Transverse colon (tissue), 4 donors: ENCODE measurements at places on chromosomes 16 and 17.

DNA sequence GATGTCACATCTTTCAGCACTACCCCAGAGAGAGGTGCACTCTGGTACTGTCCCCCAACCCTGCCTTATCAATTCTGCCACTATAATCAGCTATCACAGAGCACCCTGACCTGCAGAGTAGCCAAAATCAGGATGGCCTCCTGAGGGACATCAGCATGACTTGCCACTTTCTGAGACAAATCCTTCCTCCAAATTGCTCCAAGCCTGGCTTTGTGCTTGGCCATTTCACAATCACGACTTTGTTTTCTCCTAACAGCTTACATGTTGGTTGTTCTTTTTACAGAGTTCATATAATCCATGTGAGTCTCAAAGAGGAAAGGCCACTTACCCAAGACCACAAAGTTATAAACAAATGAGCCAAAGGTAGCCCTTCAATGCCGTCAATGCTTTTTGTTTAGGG is 449.0 kb upstream of the CDH5 start:
- no peaks in the 10 kb centered on the region for H3K27me3 ChIP-seq
- H3K27ac ChIP-seq: no peak overlapping the region
- H3K4me1 ChIP-seq: no peaks in the 10 kb centered on the region
- DNase-seq: no peak
- H3K4me3 ChIP-seq: no peak overlapping the region

- H3K27me3 ChIP-seq: no peaks in the 10 kb centered on the region
- H3K27ac ChIP-seq: peak overlapping the region; percentile 88
- no peaks in the 10 kb centered on the region for H3K36me3 ChIP-seq
- no peak for DNase-seq
Measured at GRCh38 chr17:66713533-66714042, 121.3 kb upstream of the CACNG5 start.

DNA sequence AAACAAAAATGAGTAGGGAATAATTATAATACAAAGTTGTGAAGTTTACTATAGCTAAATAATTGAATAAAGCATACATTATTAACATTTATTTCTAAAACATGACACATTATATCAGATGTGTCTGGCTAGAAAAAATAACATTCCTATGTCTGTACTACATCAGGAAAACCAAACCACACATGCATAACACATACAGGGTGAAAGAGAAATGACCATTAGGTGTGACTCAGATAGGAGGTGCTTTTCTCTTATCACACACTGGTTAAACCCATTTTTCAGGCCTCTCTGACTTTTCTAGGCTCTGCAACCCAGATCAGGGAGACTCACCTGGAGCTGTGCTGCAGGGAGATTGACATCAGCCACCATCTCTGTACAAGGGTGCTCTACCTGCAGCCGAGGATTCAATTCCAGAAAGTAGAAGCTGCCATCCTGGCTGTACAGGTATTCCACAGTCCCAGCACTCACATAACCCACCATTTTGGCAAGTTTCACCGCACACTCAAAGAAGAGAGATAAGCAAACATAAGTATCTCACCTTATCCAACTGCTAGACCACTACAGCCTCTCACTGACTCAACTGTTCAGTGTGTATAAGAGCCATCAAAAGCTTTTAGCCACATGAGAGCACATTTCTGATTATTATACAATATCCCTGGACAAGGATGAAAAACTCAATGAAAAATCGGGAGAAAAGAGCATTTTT is 116.6 kb upstream of the C17orf78 start:
- peaks cover 29% of the 10 kb centered on the region for H3K36me3 ChIP-seq
- H3K4me3 ChIP-seq: no peak overlapping the region
- no peak overlapping the region for H3K27ac ChIP-seq

GRCh38 chr16:84848986-84849634 is 29.3 kb downstream of the CRISPLD2 start:
- H3K27me3 ChIP-seq: no peaks in the 10 kb centered on the region
- no peaks in the 10 kb centered on the region for H3K36me3 ChIP-seq
- no peak overlapping the region for H3K4me3 ChIP-seq
- H3K27ac ChIP-seq: no peak overlapping the region
- H3K4me1 ChIP-seq: no peaks in the 10 kb centered on the region
- DNase-seq: no peak

DNA sequence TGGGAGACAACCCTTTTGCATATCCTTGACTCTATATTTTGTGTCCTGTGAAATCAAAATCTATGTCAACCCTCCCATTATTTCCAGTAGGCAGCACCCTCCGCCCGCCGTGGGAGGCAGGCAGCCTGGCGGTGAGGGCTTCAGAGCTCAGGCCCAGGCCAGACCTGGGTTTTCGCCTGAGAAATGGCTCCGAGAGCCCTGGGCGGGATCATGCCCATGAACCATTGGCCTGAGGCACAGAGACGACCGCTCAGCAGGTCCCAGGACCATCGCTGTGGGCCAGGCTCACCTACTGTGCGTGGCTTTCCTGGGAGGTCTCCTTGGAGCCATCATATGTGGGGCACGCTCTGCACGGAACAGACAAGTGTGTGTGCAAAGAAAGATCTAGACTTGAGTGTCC is 6.3 kb upstream of the SLC38A8 start:
- no peak overlapping the region for H3K4me3 ChIP-seq
- DNase-seq: no peak
- peaks cover 12% of the 10 kb centered on the region for H3K27me3 ChIP-seq
- H3K4me1 ChIP-seq: no peaks in the 10 kb centered on the region

DNA sequence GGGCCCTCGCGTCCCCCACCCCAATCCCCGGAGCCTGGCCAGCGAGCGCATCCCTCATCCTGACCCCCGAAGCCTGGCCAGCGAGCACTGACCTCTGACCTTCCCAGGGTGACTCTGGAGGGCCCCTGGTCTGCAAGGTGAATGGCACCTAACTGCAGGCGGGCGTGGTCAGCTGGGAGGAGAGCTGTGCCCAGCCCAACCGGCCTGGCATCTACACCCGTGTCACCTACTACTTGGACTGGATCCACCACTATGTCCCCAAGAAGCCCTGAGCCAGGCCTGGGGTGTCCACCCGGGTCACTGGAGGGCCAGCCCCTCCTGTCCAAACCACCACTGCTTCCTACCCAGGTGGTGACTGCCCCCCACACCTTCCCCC is 2.3 kb downstream of the TPSD1 start:
- DNase-seq: no peak
- H3K4me3 ChIP-seq: no peak overlapping the region
- H3K27me3 ChIP-seq: peaks cover 53% of the 10 kb centered on the region
- H3K4me1 ChIP-seq: no peaks in the 10 kb centered on the region

DNA sequence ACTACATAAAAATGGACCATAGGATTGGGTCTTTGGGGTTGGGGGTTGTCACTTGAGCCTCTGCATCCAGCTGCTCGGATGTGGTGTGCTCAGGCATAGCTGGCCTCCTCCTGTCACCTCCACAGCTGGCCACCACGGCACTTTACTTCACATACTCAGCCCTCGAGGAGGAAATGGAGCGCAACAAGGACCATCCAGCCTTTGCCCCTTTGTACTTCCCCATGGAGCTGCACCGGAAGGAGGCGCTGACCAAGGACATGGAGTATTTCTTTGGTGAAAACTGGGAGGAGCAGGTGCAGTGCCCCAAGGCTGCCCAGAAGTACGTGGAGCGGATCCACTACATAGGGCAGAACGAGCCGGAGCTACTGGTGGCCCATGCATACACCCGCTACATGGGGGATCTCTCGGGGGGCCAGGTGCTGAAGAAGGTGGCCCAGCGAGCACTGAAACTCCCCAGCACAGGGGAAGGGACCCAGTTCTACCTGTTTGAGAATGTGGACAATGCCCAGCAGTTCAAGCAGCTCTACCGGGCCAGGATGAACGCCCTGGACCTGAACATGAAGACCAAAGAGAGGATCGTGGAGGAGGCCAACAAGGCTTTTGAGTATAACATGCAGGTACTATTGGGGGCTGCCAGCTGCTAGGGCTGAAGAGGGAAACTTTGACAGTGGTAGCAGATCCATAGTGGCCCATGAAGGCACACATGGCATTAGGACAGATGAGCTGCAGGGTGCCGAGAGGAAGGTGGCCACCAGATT is 30.8 kb downstream of the CDIP1 start:
- peaks cover 7% of the 10 kb centered on the region for H3K4me1 ChIP-seq
- no peak overlapping the region for H3K27ac ChIP-seq
- DNase-seq: no peak
- H3K4me3 ChIP-seq: no peak overlapping the region
- no peaks in the 10 kb centered on the region for H3K27me3 ChIP-seq

DNA sequence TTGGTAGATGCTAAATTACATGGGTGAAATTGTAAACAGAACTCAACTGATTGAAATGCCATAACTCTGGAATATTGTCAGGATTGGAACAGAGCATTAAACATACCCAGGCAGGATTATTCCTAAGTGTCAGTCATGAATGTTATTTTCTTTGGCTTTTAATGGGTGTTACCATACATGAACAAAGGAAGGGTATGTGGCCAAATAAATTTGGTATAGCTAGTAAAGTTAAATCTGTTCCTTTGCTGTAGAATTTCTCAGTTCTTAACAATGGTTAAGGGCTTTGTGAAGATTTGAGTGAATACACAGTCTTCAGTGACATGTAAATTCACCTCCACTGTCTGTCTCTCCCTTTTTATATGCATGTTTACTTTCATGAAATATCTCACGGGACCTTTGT is 679.5 kb upstream of the CDH8 start:
- no peak for DNase-seq
- no peaks in the 10 kb centered on the region for H3K27me3 ChIP-seq
- no peak overlapping the region for H3K27ac ChIP-seq
- H3K4me1 ChIP-seq: no peaks in the 10 kb centered on the region

DNA sequence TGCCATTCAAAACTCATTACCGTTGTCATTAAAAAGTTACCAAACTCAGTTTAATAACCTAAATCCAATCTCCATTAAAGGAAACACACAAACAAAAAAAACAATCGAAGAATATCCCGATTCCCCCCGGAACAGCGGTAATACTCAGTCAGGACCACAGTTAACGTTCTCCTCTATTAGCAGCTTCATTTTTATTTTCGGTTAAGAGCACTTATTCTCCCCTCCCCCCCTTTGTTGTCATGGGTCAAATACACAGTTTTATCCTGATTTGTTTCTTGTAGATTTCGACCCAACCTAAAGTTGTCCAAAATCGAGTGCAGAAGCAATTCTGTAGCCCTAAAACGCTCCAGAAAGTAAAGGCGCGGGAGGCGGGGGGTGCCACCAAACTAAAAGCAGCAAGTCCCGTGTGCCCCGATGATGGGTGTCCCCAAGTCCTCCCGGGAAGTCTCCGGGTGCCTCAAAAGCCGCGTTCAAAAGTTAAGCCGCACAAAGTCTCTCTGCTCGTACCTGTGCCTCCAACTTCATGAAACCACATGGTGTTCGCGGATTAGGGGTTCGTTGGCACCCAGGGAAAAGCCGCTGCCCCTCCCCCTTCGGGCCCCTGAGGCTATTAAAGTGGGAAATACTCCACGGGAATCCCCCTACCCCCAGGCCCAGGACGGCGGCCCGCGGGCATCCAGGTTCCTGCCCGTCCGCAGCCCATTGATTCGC is 996 bp downstream of the SUMO2 start:
- H3K27ac ChIP-seq: peak overlapping the region; percentile 100
- no peaks in the 10 kb centered on the region for H3K36me3 ChIP-seq
- H3K27me3 ChIP-seq: no peaks in the 10 kb centered on the region
- peak overlapping the region; percentile 98 for H3K4me3 ChIP-seq
